SK-N-MC (cell line): ENCODE measurements at places on chromosomes 12 and 14.

DNA sequence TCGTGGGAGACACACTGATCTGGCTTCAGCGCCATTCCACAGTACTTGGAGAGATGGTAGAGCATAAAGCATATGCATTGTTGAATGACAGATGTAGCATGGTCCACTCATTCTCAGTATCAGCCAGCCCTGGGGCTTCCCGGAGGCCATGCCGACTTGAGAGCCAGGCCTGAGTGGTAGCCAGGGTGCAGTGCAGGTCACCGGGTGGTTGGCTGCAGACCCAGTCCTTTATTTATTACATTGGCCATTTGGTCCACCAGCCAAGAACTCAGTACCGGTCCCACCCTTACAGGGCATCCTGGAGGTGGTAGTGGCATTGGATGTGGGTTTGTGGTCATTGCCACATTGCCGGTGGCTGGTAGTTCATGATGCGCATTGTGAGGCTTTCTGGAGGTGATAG lies 121.6 kb upstream of the RTL1 start:
- no peak for DNase-seq

- no peak for DNase-seq
These were observed 1.5 kb downstream of the PTMS start for GRCh38 chr12:6767353-6768319.

- no peak for DNase-seq
These were observed 213.3 kb upstream of the PWP1 start for GRCh38 chr12:107472308-107472707.

DNA sequence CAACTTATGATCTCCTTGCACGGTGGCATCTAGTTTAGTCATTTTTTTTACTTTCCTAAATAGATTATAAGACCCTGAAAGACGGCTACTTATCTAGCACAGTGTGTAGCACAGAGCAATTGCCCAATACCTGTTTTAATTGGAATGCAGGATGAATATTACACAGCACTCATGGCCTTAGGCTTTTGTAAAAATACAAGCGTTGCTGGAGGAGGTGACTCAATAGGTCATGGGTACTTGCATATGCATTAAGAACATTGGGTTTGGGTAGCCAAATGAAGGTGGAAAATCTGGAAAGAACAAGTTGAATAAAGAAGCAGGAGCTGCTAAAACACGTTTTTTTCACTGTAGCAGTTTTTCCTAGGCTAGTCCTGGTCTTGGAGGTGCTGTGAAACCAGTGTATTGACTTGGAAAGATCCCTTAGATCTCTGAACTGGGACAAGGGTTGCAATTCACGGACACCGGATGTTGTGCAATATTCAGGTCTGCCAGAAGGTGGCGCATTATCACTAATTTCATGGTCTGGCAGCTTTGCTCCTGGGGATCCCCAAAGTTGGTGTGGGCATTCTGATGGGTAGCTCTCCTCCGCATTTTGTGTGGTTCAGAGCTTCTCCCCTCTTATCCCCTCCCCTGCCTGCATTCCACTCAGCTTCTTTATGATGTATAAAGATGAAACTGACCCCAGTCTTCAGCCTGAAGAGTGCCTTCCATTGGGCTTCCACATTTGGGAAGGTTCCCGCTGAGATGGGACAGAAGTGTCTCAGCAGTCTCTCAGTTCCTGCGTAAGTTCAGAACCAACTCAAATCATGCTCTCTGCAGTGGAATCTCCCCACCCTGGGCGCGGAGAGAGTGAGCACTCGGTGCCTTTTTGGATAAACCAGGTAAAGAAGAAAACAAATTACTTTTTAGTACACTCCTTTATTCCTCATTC lies 278.3 kb downstream of the NRXN3 start:
- DNase-seq, result peak; percentile 2

GRCh38 chr14:24321212-24321975 lies 10.1 kb downstream of the LTB4R start:
- DNase-seq, result no peak

DNA sequence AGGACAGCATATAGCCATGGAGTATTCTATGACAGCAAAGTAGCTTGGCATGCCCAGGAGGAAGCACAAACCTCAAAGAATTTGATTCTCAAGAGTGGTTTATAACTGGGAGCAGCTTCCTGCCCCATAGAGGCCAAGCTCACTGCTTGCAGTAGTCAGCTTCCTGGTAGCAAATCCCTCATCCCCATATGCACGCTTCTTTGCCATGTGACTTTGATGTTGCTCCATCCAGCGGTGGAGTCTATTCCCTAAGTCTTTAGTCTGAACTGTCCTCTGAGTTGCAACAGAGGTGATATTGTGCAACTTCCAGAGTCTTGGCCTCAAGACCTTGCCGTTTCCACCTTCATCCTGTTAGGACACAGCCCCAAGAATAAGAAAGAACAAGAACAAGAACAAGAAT lies 996.8 kb upstream of the TMEM132C start:
- no peak for DNase-seq

DNA sequence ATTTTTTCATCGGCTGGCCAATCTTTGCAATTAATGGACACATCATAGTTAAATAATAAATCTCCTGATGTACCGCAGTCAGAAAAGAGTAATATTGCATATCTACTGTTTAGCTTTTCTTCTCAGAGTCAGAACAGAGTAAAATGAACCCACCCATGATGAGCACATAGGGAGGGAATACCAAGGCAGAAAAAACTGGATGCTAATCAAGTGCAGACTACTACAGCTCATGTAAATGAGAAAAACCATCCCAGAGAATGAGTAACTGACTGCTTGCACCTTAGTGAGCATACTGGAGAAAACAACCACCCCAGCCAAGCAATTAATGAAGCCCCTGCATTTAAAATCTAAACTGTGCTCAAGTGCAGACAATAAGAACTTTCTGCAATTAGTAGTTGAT lies 483.7 kb downstream of the MDGA2 start:
- no peak for DNase-seq

GRCh38 chr12:108156717-108157116 lies 27.6 kb downstream of the WSCD2 start:
- no peak for DNase-seq

GRCh38 chr14:49966304-49966809 lies 73.5 kb downstream of the ARF6 start:
- DNase-seq, result no peak
